ENCODE measurements at places on chromosomes 16 and 17.

DNA sequence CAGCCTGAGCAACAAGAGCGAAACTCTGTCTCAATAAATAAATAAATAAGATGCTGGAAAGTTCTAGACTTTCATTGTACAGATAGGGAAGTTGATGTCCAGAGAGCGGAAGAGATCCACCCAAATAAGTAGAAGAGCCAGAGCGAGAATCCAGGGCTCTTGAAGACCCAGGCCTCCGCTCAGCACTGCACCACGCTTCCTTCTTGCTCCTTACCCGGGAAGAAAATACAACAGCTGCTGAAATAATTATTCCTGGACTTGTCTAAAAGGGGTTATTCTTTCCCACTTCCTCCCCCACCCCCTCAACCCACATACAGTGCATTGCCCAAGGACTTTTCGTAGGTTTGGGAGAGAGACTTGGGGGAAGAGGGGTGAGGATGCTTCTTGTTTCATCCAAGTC is 26.7 kb downstream of the CDK5RAP3 start:
- DNase-seq: no peak

DNA sequence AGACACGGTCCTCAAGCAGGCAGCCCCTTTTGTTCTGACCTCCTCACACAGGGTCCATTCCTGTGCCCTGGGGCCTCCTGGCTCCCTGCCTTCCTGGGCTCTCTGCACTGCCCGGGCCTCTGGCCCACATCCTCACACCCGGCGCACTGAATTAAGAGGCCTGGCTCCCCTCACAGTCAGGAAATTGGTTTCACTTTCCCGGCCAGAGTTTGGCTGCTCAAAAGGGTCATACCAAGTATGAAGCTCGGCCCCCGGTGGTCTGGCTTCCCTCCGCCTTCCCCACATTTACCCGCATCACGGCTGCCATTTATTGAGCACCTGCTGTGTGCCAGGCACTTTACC is 220.0 kb downstream of the NTN1 start:
- no peak for DNase-seq

DNA sequence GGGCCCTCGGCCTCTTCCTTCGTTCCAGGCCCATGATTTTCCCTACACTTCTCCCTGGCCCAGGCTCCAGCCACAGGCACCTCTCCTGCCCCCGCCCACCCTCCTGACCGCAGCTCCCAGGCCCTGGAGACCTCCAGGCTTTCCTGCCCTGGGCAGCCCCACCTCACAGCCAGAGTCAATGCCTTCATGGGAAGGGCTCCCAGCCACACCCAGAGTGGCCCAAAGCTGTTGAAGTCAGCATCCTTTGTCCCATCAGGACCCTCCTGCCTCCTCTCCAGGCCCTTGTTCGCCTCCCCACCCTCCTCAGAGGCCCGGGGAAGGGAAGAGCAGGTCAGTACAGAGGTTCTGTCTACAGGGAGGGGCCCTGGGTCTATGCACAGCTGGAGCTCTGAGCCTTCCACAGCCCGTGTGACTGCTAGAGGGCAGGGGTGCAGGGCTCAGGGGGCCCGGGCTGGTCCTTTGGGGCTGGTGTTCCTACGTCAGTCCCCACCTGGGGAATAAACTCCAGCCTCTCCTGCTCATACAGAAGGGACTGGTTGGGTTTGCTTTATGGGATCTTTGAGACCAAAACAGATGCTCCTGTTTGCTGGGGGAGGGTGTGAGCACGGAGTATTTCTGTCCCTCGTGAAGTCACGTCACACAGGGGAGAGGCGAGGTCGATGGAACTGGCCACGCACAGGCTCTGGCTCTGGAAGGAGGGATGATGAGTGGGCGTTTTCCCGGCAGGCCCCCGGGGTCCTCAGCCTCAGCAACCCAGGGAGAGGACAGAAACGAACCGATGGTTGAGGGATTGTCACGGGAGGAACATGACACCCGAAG is 20.3 kb downstream of the TRARG1 start:
- DNase-seq: no peak

DNA sequence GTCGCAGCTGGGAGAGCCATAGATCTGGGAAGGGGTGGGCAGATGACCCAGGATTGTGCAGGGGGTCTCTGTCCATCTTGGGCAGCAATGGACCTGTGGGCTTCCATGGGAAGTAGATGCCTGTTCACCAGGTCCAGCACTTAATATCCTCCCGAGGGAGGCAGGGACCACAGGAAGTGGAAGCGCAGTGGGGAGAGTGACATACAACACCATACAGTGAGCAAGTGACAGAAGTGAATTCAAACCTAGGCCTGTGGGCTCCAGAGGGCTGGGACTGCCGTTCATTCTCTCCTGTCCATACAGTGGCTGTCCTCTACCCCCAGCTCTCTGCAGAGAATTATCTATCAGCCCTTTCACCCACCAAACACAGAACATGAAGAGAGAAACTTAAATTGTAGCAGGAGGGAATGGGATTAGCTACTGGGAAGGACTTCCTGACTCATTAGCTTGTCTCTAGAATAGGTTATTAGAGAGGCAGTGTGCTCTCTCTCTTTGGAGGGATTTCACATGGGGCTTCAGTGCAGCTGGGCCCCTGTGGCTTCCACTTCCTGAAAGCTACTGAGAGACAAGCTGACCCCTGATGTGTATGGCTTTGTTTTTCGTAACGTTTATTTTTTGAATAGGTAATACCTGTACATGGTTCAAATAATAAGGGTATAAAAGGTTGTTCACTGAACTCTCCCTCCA is 13.1 kb upstream of the SEZ6 start:
- no peak for DNase-seq
